ENCODE measurements at places on chromosomes 7 and 10. TPM values are rescaled to one million over a fixed set of nuclear protein-coding genes. Genes with fewer than 3 reads are reported as not detected.

Gene DOCK4
- 26.3 TPM for polyA plus RNA-seq

Gene CLCN1
- 0.09 TPM for polyA plus RNA-seq

Gene BET1
- 41.3 TPM for polyA plus RNA-seq

DNA sequence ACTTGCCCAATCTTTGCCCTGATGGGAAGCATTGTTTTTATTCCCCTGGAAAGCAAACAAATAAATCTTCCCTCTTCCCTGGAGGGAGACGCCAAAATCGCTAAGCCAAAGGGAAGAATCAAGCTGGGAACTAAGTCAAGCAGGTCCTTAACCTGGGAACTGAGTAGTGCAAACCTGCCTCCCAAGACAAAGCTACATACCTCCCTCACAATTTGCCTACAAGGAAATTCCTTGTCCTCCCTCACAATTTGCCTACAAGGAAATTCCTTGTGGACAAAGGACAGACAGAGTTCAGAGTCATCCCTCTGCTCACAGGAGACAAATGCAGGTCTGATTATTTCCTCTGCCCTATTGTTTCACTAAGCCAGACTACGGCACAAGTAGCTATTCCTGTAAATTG lies 50.5 kb downstream of the SPOCK2 start:
- DNase-seq, result no peak
